SK-MEL-5 (cell line): ENCODE measurements at places on chromosomes 1 and 21. TPM values are rescaled to one million over a fixed set of nuclear protein-coding genes. Genes with fewer than 3 reads are reported as not detected.

- peak; percentile 76 for DNase-seq
These were observed 23.6 kb upstream of the KIRREL1 start for GRCh38 chr1:157969697-157970485.

GRCh38 chr21:31882711-31883110 lies 9.9 kb downstream of the HUNK start:
- DNase-seq = no peak

The GCSAML gene
- total RNA-seq = 0.32 and 0.43 TPM in 2 replicates

The LCE1B gene
- not detected in 2 replicates for total RNA-seq

- DNase-seq = no peak
These were observed 70.6 kb upstream of the CNTN2 start for GRCh38 chr1:204972426-204972825.

DNA sequence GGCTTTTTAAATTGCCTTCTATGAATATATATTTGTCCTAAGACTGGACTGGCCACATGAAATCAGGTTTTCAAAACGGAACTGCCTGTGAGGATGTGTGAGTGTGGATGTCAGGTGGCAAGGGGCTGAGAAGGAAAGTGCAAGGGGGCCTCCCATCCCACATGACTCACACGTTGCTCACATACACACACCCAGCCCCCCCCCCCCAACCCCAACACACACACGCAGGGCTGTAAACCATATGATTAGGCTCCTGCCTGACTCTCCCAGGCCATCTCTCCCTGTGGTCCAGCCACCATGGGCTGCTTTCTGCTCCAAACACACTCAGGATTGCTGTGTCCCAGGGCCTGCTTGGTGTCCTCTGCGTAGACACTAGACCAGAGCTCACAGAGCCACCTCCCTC lies 22.4 kb downstream of the DEGS1 start:
- no peak for DNase-seq

The CFHR2 gene
- not detected in 2 replicates for total RNA-seq

- DNase-seq = no peak
These were observed 21.3 kb upstream of the LRRC3 start for GRCh38 chr21:44433791-44434567.

- DNase-seq = no peak
These were observed 7.7 kb downstream of the MROH7 start for GRCh38 chr1:54649130-54649898.

DNA sequence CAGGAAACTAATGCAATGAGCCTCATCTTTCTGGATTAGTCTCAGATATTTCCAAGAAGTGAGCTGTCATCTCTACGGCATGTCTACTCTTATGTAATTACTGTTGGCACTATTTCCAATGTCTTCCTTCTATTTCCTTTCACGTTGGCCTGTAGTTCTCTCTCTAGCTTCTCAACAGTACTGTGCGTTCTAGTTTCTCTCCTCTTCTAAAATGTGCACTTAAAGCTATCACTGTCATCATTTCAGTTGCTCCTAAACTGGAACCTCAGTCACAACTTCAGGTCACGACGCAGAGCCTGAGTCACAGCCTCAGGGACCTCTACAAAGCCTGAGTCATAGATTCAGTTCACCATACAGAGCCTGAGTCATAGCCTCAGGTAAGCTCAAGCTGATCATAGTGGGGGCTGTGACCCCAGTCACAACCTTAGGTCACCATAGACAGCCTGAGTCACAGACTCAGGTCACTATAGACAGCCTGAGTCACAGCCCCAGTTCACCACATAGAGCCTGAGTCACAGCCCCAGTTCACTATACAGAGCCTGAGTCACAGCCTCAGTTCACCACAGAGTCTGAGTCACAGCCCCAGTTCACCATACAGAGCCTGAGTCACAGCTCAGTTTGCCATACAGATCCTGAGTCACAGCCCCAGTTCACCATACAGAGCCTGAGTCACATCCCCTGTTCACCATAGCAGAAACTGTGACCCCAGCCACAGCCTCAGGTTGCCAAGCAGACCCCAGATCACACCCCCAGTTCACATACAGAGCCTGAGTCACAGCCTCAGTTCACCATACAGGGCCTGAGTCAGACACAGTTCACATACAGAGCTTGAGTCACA lies 13.0 kb downstream of the WNT9A start:
- no peak for DNase-seq

DNA sequence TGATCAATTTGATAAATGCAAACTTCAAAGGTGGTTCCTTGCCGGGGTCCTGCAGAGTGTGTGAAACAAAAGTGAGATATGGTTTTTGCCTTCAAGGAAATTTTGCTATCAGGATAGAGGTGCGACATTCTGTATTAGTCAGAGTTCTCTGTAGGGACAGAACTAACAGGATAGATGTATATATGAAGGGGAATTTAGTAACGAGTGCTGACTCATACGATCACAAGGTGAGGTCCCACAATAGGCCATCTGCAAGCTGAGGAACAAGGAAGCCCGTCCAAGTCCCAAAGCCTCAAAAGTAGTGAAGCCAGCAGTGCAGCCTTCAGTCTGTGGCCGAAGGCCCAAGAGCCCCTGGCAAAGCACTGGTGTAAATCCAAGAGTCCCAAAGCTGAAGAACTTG lies 157.0 kb downstream of the RYR2 start:
- no peak for DNase-seq

DNA sequence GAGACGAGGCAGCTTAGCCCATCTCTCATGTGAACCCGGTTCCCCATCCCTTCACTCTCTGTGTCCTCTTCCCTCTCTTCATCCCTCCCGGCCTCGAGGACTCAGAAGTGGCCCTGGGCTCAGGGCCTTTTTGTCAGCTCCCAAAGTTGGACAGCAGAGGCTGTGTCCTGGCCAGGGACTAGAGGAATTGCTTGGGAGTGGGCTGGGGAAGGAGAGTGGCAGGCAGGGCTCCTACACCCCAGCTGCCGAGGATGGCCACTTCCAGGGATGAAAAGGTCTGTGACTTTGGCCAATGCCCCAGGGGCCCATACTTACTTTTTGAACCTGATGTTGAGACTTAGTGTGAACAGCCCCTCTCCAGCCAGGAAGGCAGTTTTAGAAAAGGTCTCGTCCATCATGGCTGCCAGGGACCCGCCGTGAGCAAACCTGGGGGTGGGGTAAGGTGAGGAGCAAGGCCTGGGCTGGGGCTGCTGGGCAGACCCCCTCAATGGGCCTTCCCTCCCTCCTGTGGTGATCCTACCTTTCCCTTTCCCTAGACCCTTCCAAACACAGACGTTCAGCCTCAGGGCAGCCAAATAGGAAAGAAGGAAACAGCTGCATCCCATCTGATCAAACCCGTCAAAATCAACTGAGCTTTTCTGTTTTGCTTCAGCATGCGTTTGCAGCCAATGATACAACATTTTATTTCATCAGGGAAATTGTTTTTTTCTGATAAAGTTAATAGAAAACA lies 5.5 kb downstream of the THEM5 start:
- no peak for DNase-seq

DNA sequence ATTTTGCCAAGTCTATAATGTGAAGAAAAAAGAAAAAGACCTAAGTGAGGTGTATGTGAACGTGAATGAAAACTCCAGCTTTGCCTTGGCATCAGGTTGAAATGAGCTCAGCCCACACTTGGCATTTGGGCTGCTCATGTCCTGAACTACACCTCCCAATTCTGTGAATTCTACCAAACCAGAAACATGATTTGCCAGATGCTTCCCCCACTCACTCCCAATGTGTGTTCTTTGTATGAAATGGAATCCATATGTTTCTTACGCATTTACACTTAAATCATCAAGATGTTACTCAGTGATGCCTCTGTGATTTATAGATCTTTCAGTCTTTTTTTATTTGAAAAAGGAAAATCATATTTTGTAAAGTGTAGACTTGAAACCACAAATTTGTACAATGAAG lies 32.8 kb upstream of the RUNX1 start:
- no peak for DNase-seq

GRCh38 chr1:60227601-60228000 lies 154.0 kb upstream of the C1orf87 start:
- DNase-seq = no peak

DNA sequence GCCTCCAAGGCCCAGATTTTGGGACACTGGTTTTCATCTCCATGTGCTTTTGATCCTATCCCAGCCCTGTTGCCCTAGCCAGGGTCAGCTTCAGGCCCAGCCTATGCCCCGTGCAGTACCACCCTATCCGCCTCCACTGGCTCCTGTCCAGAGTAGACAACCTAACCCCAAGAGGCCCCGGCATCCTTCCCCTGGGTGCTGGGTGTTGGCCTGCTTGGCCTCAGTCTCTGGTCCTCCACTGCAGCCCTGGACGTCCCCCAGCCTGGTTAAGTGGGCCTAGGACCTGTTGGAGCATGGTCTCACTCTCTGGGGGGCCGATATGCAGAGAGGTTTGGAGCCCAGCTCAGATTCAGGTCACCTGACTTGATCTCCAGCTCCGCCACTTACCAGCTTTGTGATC lies 1.6 kb downstream of the CSF3R start:
- DNase-seq = no peak

The KRTAP12-2 gene
- not detected in 2 replicates for total RNA-seq

DNA sequence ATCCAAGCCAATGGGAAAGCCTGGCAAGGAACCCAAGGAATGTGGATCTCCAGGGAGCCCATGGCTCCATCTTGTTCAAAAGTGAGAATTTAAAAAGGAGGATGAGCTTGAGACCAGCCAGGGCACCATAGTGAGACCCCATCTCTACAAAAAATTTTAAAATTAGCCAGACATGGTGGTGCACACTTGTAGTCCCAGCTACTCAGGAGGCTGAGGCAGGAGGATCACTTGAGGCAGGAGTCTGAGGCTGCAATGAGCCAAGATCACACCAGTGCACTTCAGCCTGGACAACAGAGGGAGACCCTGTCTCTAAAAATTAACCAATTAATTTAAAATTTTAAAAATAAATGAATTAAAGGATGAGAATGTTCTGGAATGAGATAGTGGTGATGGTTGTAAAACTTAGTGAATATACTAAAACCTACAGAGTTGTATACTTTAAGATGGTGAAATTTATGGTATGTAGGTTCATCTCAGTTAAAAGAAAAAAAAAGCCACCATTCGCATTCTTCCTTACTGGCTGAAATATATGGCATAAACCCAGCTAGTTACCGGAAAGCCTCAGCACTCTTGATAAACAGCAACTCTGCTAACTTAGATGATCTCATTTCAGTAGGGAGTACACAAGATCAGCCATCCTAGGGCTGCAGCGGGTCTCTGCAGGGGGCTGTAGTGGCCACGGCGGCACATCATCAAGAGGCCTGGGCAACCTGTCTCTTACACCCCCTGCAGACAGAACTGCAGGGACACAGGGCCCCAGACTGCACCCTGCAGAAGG lies 48.3 kb upstream of the H6PD start:
- no peak for DNase-seq

DNA sequence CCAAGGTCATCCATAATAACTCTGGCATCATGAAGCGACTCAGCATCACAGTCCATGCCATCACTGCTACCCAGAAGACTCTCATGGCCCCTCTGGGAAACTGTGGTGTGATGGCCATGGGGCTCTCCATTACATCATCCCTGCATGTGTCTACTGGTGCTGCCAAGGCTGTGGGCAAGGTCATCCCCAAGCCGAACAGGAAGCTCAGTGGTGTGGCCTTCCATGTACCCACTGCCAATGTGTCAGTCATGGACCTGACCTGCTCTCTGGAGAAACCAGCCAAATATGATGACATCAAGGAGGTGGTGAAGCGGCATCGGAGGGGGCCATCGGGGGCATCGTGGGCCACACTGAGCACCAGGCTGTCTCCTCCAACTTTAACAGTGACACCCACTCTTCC lies 65.1 kb upstream of the ARHGAP29 start:
- DNase-seq = no peak

The NBPF10 gene
- 0.69 TPM in 2 replicates for total RNA-seq

DNA sequence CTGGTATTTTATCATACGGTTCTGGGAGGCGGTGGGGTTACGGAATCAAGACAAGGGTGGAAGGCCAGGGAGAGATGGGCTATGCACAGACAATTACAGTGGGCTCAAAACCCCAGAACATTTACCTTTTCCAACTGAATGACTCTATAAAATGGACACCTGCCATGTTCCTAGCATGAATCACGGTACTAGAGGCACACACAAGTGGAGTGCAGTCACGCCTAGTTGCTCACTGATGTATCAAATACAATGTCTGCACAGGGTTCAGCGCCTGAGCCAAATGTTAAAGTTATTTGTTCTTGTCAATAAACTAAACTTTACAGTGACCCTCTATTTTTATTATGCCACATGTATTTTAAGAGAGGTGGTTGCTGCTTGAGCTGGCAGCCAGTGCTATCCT lies 121.4 kb downstream of the ATG4C start:
- no peak for DNase-seq

DNA sequence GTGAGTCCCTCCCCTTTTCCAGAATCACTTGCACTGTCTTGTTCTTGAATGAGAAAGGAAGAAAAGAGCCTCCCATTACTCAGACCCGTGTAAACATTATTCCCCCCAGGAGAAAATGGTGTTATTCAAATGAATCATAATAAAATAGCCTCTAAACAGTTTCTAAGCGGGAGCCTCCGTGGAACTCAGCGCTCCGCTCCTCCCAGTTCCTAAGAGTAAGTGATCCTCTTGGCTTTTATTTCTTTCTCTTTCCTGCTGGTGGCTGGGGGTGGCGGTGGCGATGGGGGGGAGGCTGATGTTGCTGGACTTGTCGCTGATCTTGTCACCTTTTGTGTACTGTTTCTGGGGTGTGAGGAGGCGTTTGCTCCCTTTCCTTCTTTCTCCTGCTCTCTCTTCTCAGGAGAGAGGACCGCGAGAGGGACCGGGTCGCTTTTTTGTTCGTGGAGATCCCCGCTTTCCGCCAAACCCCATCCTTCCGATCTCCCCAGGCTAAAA lies 781 bp downstream of the PROX1 start:
- DNase-seq = no peak

The POU3F1 gene
- total RNA-seq = 3.0 and 4.0 TPM in 2 replicates

The MIXL1 gene
- not detected in 2 replicates for total RNA-seq

The CR1L gene
- not detected in 2 replicates for total RNA-seq

- no peak for DNase-seq
These were observed 57.9 kb downstream of the ACBD6 start for GRCh38 chr1:180444522-180444921.

GRCh38 chr1:2602866-2603520 lies 16.4 kb downstream of the PRXL2B start:
- no peak for DNase-seq

- DNase-seq = no peak
These were observed 49.7 kb downstream of the PACC1 start for GRCh38 chr1:212364985-212365384.

The FNBP1L gene
- total RNA-seq = 52.9 and 59.0 TPM in 2 replicates

DNA sequence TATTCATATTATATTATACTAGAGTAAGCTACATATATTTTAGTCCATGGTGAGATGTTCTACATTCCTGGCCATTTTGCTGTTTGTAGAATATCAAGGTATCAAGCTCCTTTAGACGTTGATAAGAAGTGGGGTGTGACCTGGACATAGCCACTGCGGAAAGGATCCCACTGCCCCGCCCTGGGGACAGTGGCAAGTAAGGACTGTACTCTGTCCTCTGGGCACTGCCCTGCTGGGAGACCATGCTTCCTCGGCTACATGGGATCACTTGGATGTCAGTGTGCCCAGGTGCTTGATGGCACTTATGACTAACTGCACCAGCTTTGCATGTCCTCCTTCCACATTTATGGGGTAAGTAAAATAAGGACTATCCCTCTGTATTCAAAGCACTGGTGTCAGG lies 46.3 kb upstream of the NTPCR start:
- DNase-seq = no peak

- no peak for DNase-seq
These were observed 34.5 kb downstream of the SPATA21 start for GRCh38 chr1:16402742-16403141.
